CD8-positive, alpha-beta memory T cell (primary cell): ENCODE measurements at places on chromosomes 7 and 10. TPM values are rescaled to one million over a fixed set of nuclear protein-coding genes. Genes with fewer than 3 reads are reported as not detected.

Gene CALHM1
- not detected for total RNA-seq

Gene CNTNAP2
- total RNA-seq, result not detected

Gene UPP1
- total RNA-seq, result 92.3 TPM

Gene NEBL
- total RNA-seq, result 0.15 TPM

Gene SAP25
- 13.9 TPM for total RNA-seq

Gene EBLN1
- not detected for total RNA-seq
